Lung microvascular endothelial cell (primary cell): ENCODE measurements at places on chromosomes 7 and 10.

DNA sequence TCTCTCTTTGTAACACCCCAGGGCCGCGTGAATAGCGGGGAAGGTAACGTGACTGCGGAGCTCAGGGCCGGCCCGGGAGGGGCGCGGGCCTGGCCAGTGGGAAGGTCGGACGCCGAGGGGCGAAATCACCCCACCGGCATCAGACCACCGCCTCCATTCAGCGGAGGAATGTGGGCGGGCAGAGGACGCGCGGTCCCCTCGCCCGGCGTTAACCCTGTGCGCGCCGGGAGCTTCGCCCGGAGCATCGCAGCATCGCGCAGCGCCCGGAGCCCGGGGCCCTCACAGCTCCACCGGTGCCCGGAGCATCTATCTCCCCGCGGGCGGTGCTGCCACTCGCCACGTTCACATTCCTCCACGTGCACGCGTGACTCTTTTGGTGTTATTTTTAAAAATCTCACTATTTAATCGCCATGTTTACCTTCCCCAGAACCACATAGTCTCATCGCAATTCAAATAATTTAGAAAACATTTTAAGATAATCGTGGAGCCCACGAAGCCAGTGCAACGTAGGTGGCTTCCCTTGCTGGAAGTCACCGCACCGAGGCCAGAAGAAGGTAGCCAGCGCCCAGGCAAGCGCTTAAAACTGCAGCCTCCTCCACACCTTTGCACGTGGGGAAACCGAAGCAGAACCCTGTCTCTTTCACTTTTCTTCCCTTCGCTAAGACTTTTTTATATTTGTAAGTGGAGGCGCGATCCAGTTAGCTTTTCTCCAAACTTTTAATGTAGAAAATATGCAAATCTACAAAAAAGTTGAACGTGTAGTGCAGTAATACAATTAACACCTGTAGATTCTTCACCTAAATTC is 21.8 kb downstream of the FGFBP3 start:
- DNase-seq = peak; percentile 25

GRCh38 chr7:32905175-32905662 is 13.7 kb upstream of the KBTBD2 start:
- peak; percentile 88 for DNase-seq

DNA sequence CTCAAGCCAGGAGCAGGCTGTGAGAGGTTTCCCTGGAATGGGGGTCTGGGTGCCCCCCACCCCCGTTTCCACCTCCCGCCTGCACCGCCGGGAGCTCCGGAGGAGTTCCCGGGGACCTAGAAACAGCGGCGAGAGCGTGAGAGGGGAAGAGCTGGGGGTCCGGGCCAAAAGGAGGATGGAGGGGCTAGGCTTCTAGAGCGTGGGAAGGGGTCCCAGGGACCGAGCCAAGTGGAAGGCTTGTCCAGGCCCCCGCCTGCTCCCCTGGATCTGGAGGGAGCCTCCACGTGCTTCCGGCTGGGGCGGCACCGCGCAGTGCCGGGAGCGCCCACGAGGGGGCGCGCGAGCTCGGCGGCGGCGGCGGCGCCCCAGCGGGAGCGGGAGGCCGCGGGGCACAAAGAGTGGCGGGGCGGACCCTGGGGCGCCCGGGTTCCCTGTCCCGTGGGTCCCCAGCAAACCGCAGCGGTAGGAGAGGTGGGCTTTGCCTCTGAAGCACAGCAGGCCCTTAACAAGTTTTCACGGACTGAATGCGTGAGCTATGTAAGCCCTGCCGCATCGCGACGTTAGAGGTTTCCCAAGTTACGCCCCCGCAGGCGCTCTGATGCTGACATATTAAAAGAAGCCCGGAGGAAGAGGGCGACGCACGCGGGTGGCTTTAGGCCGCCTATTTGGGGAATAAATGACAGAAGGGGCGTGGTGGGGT is 104.4 kb upstream of the LRRC4 start:
- peak; percentile 57 for DNase-seq

GRCh38 chr7:3200504-3200903 is 100.5 kb upstream of the SDK1 start:
- DNase-seq = peak; percentile 57

GRCh38 chr7:13633857-13634256 is 355.6 kb downstream of the ETV1 start:
- DNase-seq = no peak

- DNase-seq = no peak
These were observed 22.3 kb upstream of the INSYN2A start for GRCh38 chr10:127218658-127219057.

DNA sequence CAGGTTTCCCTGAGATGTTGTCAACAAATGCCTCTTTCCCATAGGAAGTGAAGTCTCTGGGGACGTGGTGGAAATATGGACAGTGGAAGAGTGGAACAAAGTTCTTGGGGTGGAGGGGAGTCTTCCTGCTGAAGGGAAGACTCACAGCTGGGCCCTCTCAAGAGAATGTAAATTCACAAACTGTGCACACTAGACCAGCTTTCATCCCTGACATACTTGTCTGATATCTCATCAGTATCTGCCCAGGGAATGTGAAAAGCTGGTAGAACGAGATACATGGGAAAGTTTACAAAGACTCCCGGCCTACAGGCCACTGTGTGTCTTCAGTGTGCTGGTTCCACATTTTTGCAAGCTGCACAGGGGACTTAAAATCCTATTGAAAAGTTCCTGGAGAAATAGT is 16.7 kb upstream of the CCDC3 start:
- DNase-seq = no peak

- DNase-seq = no peak
These were observed 39.2 kb upstream of the CARD11 start for GRCh38 chr7:3082831-3083230.

DNA sequence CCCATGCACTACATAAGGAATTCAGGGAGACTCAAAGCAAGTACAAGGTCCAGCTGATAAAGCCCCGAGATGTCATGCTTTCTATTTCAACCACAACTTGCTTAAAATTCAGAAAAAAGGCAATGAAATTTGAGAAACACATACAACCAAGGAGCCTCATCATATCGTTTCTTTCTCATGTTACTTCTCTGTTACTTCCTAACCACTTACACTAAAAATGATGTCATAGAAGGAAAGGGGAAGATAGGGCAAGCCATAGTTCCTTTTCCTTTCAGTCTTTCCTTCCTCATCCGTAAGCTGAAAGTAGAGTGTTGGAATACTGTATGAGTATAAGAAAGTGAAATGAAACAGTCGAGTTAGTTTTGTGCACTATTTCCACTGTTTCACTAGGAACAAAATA is 27.9 kb upstream of the CDK14 start:
- DNase-seq = no peak

- no peak for DNase-seq
These were observed 88.3 kb upstream of the MXI1 start for GRCh38 chr10:110118891-110119621.

- no peak for DNase-seq
These were observed 35.2 kb downstream of the POR start for GRCh38 chr7:75950111-75950681.

- DNase-seq = no peak
These were observed 173.2 kb downstream of the TNS3 start for GRCh38 chr7:47408675-47409074.

- DNase-seq = peak; percentile 85
These were observed 55.2 kb downstream of the EGFR start for GRCh38 chr7:55073976-55074528.

DNA sequence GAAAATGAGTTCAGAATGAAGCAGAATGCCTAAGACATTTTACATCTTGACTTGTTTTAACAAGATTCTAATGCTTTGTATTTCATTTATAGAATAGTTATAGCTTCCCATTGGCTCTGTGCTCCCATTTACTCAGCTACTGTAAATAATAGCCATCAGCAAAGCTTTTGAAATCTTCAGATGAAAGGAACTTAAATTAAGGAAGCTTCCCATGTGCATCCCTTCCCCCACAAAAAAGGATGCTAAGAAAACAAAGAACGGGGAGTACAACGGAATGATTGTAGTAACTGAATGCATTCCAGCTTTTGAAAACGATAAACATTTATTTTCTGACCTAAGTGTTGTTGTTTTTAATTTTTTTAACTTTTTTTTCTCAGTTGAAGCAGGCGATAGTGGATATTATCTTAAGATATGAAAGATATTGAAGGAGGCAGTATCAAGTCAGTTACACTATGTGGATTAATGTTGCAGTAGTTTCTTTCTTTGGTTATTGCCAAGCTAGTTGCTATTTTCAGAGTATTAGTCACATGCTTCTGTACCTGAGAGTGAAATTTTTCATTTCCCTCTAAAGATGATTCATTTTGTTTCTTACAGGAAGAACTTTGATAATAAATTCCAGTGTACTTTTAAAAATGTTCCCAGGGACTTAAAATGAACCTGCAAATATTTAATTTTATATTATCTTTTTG is 129.2 kb downstream of the KCND2 start:
- peak; percentile 28 for DNase-seq

DNA sequence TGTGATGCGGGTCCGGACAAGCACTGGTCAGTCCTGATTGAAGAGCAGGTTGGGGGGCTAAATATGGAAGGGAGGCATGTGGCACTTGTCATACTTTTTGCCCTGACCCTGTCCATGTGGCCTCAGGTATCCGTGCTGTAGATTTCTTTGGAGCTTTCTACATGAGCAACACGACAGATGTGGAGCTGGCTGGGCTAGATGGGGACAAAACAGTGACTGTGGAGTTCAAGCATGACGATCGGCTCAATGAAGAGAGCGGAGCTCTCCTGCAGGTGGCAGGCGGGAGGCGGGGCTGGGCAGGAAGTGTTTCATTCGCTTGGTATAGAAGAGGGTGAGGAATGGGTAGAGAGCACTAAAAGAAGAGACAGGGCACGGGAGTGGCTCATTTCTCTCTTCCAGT is 13.0 kb upstream of the CHCHD1 start:
- no peak for DNase-seq

GRCh38 chr7:80132594-80132993 is 2.0 kb upstream of the GNAI1 start:
- DNase-seq = no peak

DNA sequence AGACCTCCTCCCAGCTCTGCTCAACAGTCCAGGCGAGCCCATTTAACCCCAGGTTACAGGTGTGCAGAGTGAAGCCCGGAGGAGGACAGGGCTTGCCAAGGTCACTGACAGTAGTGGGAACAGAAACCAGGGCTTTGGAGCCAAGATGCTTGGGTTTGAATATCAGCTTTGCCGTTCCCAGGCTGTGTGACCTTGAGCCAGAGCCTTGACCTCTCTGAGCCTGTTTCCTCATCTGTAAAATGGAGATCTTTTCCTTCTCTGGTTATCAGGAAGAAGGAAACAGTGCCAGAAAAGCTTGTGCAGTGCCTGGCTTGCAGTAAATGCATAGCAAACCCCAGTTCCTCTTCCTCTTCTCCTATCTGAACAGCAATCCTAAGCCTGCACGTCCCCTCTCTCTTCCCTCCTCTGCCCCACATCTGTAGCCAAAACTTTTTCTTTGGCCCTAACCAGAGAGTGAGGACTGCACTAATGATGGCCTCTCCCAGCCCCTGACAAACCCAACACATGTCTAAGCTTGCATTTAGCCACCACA is 21.4 kb upstream of the MLXIPL start:
- no peak for DNase-seq

DNA sequence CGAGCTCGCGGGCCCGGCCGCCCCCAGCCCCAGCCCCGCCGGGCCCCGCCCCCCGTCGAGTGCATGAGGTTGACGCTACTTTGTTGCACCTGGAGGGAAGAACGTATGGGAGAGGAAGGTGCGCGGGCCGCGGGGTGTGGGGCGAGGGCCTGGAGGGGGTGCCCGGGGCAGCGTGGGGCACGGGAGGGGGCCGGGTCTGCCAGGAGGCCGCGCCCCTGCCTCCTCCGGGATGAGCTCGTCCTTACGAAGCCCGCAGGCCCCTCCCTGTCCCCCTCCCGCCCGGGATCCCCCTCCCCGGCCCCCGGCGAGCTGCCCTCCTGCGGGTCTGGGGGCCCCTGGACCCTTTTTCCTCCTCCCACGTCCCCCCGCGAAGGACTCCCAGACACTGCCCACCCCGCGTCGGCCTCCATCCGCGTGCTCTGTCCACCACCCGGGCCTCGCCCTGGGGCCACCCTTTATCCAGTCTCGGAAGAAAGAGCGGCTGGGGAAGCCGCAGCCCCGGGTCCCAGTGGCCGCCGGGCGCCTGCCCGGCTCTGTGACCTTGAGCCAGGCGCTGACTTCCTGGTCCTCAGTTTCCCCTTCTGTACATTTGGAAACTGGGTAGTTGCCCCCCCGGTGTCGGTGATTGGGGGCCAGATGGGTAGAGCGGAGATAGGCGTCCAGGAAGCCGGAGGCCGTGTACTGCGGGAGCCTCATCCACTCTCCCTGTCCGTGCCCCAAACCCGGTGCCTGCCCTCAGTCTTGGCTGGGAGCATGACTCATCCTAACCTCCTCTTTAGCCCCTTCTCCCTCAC is 521 bp downstream of the LIMK1 start:
- DNase-seq = peak; percentile 33

- DNase-seq = no peak
These were observed 511.6 kb upstream of the IGFBP3 start for GRCh38 chr7:46432708-46433107.

GRCh38 chr7:117034851-117035464 is 81.7 kb downstream of the ST7 start:
- DNase-seq = peak; percentile 82

DNA sequence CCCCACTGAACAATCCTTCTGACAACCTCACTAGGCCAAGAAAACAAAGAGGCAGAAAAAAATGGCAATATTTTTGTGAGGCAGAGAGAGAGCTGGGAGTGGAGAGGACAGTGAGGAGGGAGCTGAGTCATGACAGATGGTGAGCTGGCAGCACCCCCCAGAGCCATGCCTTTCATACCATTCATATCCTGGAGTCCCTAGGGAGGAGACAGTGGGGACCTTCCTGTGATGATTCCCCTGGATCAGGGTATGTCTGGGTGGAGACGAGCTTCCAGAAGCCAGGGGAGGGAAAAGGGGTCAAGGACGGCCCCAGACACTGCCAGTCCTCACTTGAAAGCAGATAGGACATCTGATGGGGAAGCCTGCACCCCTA is 160.5 kb downstream of the ADAM12 start:
- DNase-seq = peak; percentile 62

DNA sequence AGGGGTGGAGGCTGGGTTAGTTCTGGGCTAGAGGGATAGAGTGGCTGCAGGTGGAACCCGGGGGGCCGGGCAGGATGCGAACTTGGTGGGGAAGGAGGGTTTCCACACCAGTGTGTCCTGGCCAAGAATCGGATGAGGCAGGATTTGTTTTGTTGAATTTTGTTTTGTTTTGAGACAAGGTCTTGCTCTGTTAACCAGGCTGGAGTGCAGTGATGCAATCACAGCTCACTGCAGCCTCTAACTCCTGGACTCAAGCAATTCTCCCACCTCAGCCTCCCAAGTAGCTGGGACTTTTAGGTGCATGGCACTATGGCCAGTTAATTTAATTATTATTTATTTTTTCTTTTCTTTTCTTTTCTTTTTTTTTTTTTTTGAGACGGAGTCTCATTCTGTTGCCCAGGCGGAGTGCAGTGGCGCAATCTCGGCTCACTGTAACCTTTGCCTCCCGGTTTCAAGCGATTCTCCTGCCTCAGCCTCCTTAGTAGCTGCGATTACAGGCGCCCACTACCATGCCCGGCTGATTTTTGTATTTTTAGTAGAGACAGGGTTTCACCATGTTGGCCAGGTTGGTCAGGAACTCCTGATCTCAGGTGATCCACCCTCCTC is 13.0 kb upstream of the PPP1R35 start:
- no peak for DNase-seq

GRCh38 chr7:122896509-122896908 is 10.2 kb upstream of the CADPS2 start:
- DNase-seq = no peak
